ENCODE measurements at places on chromosomes 1 and 21. TPM values are rescaled to one million over a fixed set of nuclear protein-coding genes. Genes with fewer than 3 reads are reported as not detected.

GRCh38 chr21:41405321-41405720, 20.7 kb upstream of the MX1 start:
- H3K4me3 ChIP-seq: no peak overlapping the region
- peaks cover 4% of the 10 kb centered on the region for H3K36me3 ChIP-seq
- no peaks in the 10 kb centered on the region for H3K27me3 ChIP-seq
- H3K27ac ChIP-seq: no peak overlapping the region

GRCh38 chr1:198977909-198978308, 339.1 kb downstream of the PTPRC start:
- no peak overlapping the region for H3K27ac ChIP-seq
- no peaks in the 10 kb centered on the region for H3K36me3 ChIP-seq
- H3K4me1 ChIP-seq: no peaks in the 10 kb centered on the region

- peaks cover 23% of the 10 kb centered on the region for H3K36me3 ChIP-seq
- no peak for DNase-seq
- H3K4me3 ChIP-seq: no peak overlapping the region
- no peak overlapping the region for H3K27ac ChIP-seq
Measured at GRCh38 chr1:23803674-23804073, 3.1 kb upstream of the GALE start.

DNA sequence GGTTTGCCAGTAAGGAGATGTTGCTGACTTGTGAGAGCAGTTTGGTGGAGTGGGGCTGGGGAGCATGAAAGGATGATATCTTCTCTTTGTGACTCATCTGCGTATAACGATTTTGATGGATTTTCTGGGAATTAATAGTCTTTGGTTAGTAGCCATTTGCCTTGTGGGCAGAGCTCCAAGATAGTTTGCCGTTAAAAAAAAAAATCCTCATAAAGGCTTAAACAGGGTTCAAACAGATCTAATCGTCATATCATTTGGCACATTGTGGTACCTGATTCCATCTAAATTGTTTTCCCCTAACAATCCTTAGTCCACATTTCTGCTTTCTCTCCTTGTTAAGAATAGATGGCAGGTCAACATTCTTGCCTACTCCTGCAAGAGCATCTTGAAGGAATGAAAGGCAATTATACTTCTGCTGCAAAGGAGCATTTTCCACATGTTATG, 168.0 kb downstream of the PPP1R12B start:
- DNase-seq: no peak
- no peak overlapping the region for H3K27ac ChIP-seq
- no peaks in the 10 kb centered on the region for H3K36me3 ChIP-seq
- H3K4me1 ChIP-seq: no peaks in the 10 kb centered on the region

GRCh38 chr1:186770421-186770820, 58.3 kb upstream of the PLA2G4A start:
- H3K4me3 ChIP-seq: no peak overlapping the region
- no peak for DNase-seq
- no peak overlapping the region for H3K27ac ChIP-seq
- no peaks in the 10 kb centered on the region for H3K27me3 ChIP-seq
- no peaks in the 10 kb centered on the region for H3K36me3 ChIP-seq

GRCh38 chr1:205599669-205600042, 32.2 kb downstream of the ELK4 start:
- H3K4me3 ChIP-seq: no peak overlapping the region
- DNase-seq: no peak
- peak overlapping the region; percentile 42 for H3K27ac ChIP-seq
- peaks cover 11% of the 10 kb centered on the region for H3K36me3 ChIP-seq

DNA sequence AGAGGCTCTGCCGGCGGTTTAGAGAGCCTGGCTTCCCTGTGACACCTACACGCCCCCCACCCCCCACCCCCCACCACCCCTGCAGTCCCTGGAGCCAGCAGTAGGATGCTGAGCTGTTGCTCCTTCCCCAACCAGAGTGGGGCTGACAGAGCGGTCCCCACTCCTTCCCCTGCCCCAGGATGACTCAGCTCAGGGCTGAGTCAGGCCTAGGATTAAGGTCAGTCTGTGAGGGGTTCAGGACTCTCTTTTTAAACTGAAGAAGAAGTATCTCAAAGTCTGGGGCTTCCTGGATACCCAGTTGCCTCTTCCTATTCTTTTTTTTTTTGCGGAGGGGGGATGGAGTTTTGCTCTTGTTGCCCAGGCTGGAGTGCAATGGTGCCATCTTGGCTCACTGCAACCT, 19.1 kb downstream of the DMBX1 start:
- H3K27me3 ChIP-seq: no peaks in the 10 kb centered on the region
- H3K36me3 ChIP-seq: no peaks in the 10 kb centered on the region
- H3K4me3 ChIP-seq: no peak overlapping the region
- H3K4me1 ChIP-seq: no peaks in the 10 kb centered on the region
- no peak overlapping the region for H3K27ac ChIP-seq

The LCK gene
- total RNA-seq: 8.3 TPM

The DENND2D gene
- 78.2 TPM for total RNA-seq

The SLC44A3 gene
- 31.6 TPM for total RNA-seq

The DOCK7 gene
- 34.7 TPM for total RNA-seq

Measured in upper lobe of right lung (tissue), 1 donor.